ENCODE measurements at places on chromosomes 13 and 19.

- no peak for DNase-seq
These were observed 1.1 kb downstream of the ZNF600 start for GRCh38 chr19:52785506-52785905.

DNA sequence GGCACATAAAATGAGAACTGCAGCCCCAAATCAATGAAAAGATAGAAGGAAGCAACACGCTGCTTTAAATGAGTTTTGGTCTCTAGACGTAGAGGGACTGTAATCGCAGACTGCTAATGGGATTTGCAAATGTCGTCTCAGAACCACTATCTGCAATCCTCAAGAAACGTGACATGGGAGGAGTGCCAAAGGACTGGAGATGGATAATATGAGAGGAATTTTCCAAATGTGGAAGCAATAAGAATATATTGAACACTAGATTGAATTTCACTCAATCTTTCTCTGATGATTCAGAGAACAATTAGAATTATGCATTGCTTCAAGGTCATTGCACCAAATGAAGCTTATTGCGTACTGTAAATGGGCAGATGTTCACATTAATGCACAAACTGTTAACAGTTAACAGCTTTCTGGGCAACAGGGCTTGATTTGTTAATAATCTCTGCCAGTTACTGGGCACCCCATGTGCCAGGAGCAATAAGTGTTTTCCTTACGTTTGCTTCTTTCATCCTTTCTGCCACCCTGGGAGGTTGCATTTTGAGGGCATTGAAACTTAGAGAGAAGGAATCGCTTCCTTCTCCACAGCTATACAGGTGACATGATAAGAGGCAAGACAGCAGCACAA is 62.8 kb upstream of the WASF3 start:
- DNase-seq, result no peak

GRCh38 chr13:104597546-104598180 is 1531.4 kb upstream of the SLC10A2 start:
- DNase-seq, result no peak

- no peak for DNase-seq
These were observed 1.2 kb downstream of the PCDH9 start for GRCh38 chr13:67228916-67229315.

DNA sequence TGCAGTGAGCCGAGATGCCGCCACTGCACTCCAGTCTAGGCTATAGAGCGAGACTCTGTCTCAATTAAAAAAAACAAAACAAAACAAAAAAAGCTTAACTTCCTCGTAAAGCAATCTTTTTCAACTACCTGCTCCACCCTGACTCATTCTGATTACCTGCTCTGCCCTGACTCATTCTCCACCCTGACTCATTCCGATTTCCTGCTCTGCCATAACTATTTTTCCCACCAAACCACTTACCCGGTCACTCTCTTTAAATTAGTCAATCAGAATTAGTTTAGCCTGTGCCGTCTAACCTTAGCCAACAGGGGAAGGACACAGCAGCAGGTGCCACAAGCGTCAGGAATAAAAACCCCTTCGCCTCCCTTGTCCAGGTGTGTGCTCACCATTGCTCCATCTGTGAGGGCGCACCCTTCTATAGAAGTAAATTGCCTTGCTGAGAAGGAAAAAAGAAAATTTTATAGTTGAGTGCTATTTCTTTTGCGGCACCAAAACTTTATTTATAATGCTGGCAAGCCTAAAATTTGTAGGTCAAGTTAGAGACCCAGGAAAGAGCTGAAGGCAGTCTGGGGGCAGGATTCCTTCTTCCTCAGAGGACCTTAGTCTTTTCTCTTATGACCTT is 1.7 kb upstream of the IFT88 start:
- DNase-seq, result no peak

DNA sequence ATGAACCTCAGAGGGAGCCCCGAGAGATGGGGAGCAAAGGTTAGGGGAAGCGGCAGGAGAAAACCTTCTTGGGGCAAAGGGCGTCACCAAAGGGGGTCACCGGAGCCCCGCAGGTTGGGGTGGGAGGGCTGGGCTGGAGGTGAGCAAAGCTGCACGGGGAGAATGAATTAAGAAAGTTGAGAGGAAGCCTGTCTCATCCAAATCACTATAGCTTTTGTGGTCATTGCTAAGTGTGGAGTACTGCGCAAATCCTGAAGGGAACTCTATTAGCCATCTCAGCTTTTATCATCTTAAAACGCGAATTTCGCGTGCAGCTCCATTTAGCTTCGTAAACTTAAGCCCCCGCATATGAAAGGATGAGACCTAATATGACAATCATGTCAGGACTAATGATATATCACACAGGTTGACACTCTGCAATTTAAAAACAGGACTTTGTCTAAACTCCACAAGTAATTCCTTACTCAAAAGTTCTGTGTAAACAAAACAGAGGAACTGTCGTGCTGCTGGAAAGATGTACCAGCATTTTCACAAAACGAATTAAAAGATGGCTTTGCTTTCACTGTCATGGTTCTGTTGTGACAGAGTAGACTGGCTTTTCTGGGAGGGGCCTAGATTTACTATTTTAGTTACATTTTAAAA is 631 bp downstream of the LACC1 start:
- no peak for DNase-seq

GRCh38 chr19:34512254-34512822 is 30.8 kb downstream of the WTIP start:
- no peak for DNase-seq

GRCh38 chr13:64471916-64472315 is 2758.2 kb downstream of the PCDH9 start:
- no peak for DNase-seq

DNA sequence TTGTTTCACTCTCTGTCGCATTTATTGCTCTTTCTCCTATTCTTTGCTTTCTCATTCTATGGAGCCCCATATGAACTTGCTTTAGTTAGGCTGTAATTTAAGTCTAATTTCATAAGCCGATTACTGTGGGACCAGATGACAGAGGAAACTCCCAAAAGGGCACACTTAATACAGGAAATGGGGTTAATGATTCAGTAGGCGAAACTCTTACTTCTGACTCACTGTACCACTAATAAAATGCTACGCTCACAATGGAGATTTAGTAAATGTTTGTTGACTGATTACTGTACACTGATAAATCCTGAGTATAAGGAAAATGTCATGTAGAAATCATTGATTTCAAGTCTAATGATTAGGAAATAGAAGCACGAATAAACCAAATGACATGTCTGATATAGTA is 276.4 kb downstream of the KLF5 start:
- no peak for DNase-seq

DNA sequence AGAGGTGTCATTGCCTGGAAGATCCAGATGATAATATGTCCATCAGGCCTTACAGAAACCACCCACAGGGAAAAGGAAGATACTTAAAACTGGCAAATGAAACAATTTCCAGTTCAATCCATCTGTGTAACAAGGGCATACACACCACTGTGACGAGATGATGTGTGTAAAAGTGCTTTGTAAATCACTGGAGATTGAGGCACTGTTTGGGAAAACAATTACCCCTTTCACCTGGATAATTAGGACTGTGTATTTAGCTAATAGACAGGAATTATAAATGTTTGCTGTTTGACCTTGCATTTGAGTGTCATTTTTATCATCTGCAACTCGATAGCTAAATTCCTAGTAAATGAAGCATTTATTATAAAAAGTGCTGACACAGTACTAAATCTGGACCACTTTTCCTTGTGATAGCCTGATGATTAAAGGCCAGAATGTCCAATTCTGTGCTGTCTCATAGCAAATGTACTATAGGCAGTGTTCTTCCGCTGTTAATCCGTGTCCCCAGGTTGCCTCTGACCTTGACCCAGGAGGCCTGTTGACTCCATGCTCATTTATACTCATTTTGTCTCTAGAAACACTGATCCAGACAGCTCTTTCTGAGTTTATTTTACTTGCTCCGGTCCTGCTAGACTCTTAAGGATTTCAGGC is 105.8 kb downstream of the LACC1 start:
- no peak for DNase-seq

DNA sequence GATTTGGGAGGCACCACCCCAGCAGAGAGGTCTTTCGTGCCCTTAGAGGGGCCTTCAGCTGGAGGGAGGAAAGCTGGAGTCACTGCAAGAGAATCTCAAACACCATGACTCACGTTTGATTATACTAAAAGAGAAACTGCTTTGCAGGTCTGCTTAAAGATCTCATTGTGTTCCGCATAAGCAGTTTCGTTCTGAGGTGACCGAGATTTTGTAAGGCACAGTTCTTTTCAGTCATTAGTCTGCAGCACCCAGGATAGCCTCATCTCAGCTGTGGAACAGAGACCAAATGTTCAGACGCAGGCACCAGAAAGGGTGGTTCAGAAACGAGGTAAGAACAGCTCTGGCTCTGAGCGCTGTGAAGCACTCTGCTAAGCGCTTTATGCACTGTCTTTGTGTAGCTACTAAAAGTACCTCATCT is 71.2 kb upstream of the GTF3A start:
- no peak for DNase-seq

GRCh38 chr19:16131648-16132047 is 11.8 kb upstream of the HSH2D start:
- DNase-seq, result no peak

GRCh38 chr19:16136185-16136999 is 7.1 kb upstream of the HSH2D start:
- no peak for DNase-seq

DNA sequence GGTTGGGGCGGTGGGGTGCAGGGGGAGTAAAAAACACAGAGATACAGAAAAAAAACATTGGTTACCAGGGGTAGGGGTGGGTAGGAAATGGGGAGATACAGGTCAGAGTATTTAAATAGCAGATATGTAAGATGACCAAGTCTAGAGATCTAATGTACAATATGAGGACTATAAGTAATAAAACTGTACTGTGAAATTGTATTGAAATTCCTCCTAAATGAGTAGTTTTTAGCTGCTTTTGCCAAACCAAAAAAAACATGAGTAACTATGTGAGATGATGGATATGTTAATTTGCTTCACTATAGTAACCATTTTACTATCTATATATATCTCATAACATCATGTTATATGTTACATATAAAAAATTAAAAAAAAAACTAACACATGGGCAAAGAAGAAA is 29.6 kb downstream of the VWA8 start:
- no peak for DNase-seq

- no peak for DNase-seq
These were observed 277.1 kb downstream of the IRS2 start for GRCh38 chr13:109509154-109509900.

DNA sequence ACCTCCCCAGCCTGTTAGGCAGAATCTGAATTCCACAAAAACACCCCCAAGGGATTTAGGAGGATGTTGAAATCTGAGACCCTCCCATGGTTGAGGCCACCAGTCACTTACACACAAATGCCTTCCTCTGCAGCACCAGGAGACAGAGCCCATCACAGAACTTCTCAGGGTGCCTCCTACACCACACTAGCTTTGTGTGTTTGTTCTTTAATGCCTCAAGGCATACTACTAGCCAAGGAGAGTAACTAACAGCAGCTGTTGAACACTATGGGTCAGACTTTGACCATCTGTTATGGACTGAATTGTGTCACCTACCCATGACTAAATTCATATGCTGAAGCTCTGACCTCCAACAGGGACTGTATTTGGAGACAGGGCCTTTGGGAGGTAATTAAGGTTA is 9.5 kb upstream of the MED26 start:
- no peak for DNase-seq

- DNase-seq, result no peak
These were observed 5.3 kb upstream of the GPR183 start for GRCh38 chr13:99312493-99312883.

DNA sequence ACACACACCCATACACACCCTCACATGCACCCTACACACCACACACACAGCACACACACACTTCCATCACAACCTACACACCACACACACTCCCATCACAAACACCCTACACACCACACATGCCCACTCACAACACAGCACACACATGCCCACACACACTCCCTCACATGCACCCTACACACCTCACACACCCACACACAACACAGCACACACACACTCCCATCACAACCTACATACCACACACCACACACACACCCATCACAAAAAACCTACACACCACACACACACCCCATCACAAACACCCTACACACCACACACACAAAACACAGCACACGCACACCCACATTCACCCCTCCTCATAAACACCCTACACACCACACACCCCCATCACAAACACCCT is 15.1 kb downstream of the PEPD start:
- no peak for DNase-seq

- DNase-seq, result no peak
These were observed 277 bp downstream of the GIPC1 start for GRCh38 chr19:14495672-14496028.

- DNase-seq, result no peak
These were observed 59.0 kb downstream of the SMARCA4 start for GRCh38 chr19:11019824-11020223.

- no peak for DNase-seq
These were observed 7.5 kb downstream of the FAM124A start for GRCh38 chr13:51229731-51230130.

DNA sequence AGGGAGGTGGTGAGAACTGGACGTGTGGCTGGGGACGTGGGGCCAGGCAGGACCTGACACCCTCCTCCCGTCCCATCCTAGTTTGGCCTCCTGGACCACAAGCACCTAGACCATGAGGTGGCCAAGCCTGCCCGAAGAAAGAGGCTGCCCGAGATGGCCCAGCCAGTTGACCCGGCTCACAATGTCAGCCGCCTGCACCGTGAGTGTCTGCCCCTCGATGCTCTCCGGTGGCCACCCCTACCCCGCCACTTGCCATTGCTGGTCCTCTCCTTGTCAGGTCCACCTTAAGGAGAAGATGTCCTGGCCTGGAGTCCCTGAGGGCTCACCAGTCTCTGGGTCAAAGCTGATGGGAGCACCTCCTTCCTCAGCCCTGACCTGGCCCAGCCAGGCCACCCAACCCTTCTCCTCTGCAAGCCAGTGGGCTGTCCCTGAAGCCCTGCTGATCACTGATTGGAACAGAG is 2.2 kb downstream of the ANGPTL4 start:
- DNase-seq, result no peak

DNA sequence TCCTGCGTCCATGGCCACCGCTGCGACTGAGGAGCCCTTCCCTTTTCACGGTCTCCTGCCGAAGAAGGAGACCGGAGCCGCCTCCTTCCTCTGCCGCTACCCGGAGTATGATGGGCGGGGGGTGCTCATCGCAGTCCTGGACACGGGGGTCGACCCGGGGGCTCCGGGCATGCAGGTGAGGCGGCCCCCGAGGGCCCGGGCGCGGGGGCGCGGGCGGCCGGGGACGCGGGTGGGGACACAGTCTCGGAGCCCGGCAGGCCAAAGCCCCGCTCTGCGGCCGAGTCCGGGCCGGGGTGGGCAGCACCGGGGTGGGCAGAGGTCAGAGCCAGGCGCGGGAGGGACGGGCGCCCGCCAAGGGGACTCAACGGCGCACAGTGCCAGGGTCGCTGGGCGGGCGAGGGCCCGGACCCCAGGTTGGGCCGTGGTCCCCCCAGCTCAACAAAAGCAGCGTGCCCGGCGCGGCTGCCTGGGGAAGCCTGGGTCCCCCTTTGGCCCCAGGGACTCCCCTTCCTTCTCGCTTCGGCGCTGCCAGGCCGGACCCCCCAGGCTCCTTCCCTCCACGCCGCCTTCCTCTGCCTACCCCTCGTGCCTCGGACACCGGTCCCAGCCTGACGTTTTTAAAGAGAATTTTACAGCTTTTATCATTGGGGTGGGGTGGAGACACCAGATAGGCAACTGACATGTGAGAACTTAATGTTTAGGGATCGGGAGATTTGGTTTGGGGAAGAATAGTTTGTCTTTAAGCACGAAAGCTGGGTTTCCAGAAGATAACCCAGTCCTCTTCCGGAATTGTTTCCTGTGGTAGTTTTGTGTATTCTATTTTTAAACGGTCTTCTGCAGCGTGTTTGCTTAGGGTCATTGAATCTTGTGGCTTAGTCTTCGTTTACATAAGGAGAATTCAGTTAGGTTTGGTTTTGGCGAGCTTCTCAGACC is 509 bp downstream of the TPP2 start:
- no peak for DNase-seq

Measured in stimulated activated CD8-positive, alpha-beta memory T cell treated with anti-CD3 and anti-CD28 coated beads, Interleukin-4, amount 100 ng/mL, for 24 hours (primary cell).